ENCODE measurements at places on chromosomes 6 and 20.

DNA sequence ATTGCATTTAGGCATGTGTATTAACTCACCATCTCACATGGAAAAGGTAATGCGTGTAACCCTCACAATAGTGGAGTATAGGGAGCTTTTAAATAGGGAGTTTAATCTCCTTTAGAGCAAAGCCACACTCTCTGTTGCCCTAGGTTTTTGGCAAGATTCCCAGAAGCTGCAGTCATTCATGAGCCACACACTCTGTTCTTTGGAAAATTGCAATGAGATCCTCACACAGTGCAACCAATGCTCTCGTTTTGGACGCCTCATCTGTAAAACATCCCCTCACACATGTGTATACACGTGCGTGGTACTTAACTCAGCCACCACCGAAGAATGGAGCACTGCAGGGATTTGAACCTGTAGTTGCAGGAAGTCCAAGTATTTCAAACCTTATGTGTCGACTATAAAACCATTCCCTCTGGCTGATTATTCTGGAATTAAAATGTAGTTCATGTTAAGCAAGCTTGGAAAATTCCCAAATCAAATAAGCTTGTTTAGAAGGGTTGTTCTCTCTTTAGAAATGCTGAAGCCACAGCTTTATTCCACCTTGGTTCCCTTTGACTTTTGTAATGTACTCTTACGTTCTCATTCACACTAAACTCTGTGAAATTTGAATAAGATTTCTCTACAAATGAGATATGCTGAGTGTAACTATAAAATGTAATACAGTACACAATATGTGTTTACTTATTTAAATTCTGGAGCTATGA lies 489.8 kb upstream of the MANEA start:
- DNase-seq = no peak

GRCh38 chr6:169964486-169965180 lies 213.2 kb downstream of the ERMARD start:
- no peak for DNase-seq

GRCh38 chr20:62225820-62226635 lies 6.0 kb upstream of the HRH3 start:
- DNase-seq = no peak

GRCh38 chr6:119132261-119132981 lies 54.0 kb upstream of the FAM184A start:
- DNase-seq = no peak

DNA sequence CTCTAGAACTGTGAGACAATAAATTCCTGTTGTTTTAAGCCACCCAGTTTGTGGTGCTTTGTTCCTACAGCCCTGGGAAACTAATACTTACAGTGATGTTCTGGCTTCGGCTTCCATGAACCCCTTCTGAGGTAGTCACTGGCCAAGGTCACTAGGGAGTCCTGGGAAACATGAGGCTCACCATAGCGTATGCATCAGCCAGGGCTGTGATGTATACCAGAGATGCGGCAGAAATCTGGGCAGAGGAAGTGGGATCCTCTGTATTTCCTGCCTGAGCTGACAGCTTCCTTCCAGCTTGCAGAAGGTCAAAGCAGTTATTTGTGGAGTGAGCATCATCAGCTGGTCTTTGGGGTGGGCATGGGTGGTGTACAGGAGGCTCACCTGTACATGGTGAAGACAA lies 27.9 kb downstream of the KAT14 start:
- no peak for DNase-seq
